Daoy (cell line): ENCODE measurements at places on chromosomes 12 and 14. TPM values are rescaled to one million over a fixed set of nuclear protein-coding genes. Genes with fewer than 3 reads are reported as not detected.

The RNASE7 gene
- not detected in 2 replicates for total RNA-seq

GRCh38 chr12:95105540-95105939 lies 32.1 kb upstream of the NR2C1 start:
- no peak for DNase-seq

- DNase-seq: no peak
Measured at GRCh38 chr12:107332743-107333142, 239.4 kb upstream of the CRY1 start.

- no peak for DNase-seq
Measured at GRCh38 chr12:111519083-111519482, 80.0 kb downstream of the ATXN2 start.

DNA sequence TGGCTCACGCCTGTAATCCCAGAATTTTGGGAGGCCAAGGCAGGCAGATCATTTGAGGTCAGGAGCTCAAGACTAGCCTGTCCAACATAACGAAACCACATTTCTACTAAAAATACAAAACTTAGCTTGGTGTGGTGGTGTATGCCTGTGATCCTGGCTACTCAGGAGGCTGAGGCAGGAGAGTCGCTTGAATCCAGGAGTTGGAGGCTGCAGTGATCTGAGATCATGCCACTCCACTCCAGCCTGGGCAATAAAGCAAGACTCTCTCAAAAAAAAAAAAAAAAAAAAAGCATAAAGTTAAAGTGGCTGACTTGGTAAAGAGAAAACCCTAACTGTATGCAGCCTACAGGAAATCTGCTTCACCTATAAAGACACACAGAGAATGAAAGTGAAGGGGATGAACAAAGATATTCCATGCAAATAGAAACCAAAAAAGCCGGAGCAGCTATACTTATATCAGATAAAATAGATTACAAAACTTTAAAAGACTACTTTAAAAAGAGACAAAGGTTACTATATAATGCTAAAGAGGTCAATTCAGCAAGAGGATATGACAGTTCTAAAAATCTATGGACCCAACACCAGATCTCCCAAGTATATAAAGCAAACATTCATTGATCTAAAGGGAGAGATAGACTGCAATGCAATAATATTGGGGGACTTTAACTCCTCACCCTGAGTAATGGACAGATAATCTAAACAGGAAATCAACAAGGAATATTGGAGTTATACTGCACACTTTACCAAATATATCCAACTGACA lies 4.1 kb downstream of the CLEC2B start:
- no peak for DNase-seq
